NCI-H187 (cell line): ENCODE measurements at places on chromosomes 16 and 17.

DNA sequence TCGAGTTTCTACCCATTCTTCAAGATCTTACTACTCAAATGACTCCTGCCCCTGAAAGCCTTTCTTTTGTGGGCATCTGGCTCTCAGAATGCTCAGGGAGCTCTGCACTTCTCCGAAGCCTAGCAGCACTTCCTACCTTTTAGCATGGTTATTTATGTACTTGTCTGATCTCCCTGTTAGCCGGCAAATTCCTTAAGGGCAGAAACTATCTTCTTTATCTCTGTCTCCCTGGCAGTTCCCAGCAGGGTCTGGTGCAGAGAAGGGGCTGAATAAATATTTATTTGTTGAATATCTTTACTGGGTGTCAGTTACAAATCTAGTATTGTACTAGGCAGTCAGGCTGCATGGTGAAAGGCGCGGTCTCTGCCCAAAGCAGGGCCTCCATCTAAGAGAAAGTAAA is 30.7 kb downstream of the TMEM132E start:
- no peak for DNase-seq

GRCh38 chr16:30923554-30924075 is at the start of gene FBXL19:
Gene FBXL19, plus strand, starts transcription at chr16:30923572. Its CDS starts 2,183 bp downstream, at chr16:30925755.
- no peak for DNase-seq

DNA sequence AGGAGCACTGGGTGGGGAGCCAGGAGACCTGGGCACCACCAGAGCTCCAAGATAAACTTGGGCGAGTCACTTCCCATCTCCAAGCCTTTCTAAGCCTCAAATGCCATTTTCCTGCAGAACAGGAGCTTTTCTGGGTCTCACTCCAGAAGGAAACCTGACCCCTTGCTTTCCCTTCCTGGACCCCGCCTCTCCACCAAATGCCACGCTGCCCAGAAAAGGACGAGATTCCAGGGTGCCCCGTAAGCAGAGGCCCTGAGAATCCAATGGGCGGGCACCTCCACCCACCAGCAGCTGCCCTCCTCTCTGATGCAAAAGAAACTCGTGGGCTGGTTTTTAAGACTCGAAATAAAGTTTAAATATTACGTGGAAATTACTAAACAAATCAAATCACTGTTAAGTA is 31.3 kb downstream of the ZNF423 start:
- no peak for DNase-seq

- DNase-seq: no peak
Observed at GRCh38 chr17:45227926-45228762, 6.5 kb downstream of the FMNL1 start.

DNA sequence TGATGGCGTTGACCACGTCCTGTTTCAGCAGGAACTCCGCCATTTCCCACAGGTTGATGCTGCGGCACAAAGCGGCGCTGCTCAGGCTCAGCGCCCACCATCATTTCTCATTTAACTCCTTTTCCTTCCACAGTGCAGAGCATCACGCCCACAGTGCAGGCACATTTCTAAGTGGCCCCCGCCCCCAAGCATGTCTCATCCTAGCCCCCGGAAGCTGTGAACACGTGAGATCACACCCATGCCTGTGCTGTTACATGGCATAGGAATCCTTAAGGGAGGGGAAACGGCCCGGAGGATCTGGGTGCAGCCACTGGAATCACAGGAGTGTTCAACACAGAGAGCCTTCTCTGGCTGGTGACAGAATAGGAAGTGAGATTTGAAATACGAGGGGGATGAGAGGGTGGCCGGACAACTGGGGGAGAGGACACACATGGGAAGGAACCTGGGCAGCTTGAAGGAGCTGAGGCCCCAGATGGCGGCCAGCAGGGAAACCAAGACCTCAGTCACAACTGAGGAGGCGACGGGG is 4.7 kb downstream of the NAGPA start:
- DNase-seq: no peak

GRCh38 chr16:87216841-87217275 is 100.3 kb downstream of the C16orf95 start:
- DNase-seq: no peak

GRCh38 chr16:86952769-86953168 is 364.4 kb downstream of the C16orf95 start:
- DNase-seq: no peak
